ENCODE measurements at places on chromosomes 3 and 15.

- no peak for DNase-seq
Observed at GRCh38 chr15:57727031-57727430, 20.5 kb downstream of the POLR2M start.

GRCh38 chr3:119660474-119661440 lies at the start of gene POPDC2:
TSS of gene POPDC2 (minus strand) at chr3:119660589. CDS start at chr3:119660423, 166 bp downstream.
- no peak for DNase-seq

- no peak for DNase-seq
Observed at GRCh38 chr3:62197350-62198012, 175.9 kb downstream of the FEZF2 start.

DNA sequence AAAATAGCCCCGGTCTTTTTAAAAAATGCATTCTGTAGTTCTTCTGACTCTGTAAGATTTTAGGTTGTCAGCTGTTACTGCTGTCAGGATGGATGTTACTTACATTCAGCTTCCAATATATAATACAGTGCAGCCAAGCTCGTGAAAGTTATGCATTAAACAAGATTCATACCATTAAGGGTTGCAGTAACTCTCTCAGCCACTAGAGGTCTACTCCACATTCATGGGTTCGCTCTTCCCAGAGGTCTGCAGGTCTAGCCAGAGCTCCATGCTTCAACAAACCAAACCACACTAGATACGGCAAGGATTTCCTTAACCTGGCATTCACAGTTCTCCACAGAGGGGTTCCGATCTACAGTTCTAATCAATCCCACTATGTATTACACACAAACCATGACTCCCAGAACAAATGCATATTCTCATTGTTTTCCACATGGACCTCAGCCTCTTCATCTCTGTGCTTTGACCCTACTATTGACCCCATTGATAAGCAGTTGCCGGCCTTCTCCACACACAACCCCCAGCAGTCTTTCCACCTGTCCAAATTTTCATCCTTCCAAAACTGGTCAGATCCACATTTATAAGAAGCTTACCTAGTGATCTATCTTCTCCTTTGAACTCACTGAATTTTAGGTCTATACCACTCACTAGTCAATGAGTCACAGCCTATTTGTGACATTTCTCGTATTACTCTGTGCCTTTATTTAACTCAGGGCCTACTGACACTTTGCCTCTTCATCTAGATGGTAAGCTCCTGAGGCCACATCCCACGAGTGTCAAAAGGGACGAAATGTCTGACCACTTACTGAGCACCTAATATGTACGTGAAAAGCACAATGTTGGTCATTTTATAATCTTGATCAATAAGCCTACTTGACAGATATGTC lies 33.7 kb downstream of the RORA start:
- DNase-seq = no peak

DNA sequence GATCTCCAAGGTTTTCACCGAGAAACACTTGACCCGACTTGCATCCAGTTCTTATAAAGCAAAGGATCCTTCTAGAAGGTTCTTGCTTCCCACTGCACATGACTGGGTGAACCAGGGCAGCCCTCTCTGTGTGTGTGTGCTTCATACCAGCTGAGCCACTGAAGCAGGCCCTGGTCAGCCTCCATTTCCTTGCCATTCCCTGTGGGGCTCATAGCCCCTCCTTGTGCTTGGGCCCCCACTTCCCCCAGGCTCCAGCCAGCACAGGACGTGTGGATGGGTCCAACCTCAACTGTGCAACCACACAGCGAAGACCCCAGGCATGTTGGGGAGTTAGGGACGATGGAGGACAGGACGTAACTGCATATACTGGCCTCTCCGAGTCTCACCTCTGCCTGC lies 15.5 kb downstream of the KLF15 start:
- DNase-seq = no peak

GRCh38 chr3:145457825-145458552 lies 703.0 kb downstream of the PLOD2 start:
- no peak for DNase-seq

GRCh38 chr3:129536804-129537203 lies 6.2 kb upstream of the H1-8 start:
- DNase-seq = no peak

GRCh38 chr3:46959161-46959511 lies 17.4 kb downstream of the CCDC12 start:
- no peak for DNase-seq

- no peak for DNase-seq
Observed at GRCh38 chr15:83512459-83512858, 65.3 kb downstream of the SH3GL3 start.

DNA sequence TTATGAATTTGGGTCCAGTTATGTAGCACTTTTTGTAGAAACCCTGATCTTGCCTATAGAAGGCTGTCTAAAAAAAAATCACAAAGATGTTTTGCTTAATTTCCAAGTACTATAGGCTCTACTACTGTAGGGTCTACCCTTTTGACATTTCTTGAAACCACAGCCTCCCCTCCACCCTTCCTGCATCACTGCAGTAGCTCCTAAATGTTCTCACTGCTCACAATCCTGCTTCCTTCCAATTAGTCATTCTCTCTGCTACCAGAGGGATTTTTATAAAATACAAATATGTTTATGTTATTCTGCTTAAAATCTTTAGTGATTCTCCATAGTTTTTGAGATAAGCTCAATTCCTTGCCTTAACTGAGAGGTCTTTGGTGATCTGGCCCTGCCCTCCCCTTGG lies 114.0 kb downstream of the CYP19A1 start:
- DNase-seq = no peak

GRCh38 chr3:100454677-100455076 lies 37.7 kb upstream of the TMEM45A start:
- no peak for DNase-seq

DNA sequence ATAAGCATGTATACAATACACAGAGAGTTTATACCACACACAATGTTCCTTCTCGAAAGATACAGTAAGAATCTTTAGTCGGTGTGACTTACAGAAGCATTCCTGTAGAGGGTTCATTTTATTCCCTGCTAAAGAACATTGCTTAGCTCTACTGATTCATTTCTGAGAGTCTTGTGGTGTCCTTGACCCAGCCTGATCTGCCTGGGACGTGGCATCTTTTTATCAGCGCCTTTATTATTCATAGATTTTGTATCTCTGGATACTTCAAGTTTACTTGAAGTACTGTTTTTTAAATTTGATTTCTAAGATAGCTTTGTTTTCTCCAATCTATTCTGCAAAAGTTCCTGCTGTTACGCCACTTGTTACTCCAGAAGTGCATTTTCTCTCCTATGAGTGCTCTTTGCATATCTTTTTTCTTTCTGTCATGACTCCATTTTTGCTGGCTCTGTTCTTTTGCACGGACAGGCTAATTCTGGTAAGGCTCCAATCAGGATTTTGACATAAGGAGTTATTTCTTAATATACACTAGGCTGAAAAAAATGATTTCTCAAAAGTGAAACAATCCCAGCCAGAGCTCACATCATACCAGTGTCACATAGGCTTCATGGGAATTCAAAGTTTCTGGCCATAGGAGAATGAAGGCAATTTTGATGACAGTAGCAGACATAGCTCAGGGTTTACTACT lies 114.5 kb upstream of the TNIK start:
- no peak for DNase-seq
